ENCODE measurements at places on chromosomes 13 and 19.

DNA sequence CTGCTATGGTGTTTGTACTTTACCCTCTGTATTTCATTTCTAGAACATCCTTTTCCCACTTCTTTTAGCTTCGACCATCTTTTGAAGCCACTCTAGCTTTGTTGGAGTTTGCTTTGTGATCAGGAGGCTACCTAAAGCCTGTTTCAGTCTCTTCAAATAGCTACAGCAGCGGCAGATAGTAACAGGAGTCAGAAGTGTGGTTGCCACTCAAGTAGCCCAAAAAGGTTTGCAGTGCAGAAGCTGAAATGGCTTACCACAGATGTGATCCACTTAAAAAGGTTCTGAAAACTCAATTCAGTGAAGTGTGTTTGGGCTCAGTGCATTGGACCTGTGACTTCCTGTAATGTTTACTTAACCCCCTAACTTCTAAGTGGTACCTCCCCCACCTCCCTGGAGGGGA is 26.2 kb downstream of the WASF3 start:
- DNase-seq, result no peak

DNA sequence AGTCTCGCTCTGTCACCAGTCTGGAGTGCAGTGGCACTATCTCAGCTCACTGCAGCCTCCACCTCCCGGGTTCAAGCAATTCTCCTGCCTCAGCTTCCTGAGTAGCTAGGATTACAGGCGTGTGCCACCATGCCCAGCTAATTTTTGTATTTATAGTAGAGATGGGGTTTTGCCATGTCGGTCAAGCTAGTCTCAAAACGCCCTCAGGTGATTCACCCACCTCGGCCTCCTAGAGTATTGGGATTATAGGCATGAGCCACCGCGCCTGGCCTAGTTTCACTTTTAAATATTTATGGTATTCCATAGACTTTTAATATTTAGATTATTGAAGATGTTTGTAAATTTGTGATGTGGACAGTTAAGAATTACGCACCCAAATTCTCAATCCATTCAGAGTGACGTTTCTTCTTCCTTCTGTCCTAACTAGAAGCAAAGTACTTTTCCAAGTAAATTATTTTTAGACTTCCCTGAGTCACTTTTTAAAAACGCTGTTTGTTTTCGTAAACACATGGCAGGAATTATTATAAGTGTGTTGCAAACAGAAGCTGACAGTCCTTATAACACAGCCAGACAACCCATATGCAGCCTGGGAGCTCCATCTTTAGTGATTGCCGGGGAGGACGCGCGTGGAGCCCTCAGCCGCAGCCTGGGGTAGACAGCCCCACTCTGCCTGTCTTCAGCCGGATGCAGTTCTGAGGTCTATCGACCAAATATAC is 131.7 kb downstream of the ATP11A start:
- DNase-seq, result no peak

DNA sequence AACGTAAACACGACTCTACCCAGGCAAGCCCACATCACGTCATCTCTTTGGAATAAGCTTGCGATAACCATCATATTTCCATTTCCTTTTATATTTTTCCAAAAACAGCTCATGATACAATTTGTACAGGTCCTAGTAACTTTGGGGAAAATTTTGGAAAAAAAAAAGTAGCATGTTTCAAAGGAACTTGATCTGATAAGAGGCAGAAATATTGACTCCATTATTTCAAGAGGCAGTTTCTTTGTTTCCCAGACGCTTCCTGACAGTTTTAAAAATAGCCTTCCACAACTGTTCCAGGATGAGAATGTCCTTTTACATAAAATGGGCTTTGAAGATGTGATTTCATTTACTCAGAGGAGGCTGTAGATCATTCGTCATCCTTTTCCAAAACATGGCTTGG is 23.1 kb downstream of the KLF2 start:
- no peak for DNase-seq

DNA sequence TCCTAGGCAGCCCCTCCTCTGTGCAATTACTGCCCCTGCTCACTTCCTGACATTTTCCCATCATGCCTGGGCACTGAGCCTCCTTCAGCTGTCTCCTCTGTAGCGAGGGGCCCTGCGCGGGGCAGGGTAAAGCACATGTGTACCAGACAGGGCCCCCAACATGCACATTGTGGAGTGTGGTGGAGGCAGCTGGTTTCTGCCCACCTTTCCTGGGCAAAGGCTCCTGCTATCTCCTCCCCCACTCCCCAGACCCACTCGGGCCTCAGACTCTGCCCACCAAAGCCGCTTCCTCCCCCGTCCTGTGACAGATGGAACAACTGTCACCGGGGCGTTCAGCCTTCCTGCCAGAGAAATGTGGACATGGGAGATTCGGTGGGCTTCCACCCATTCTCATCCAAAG is 2.9 kb upstream of the KPTN start:
- no peak for DNase-seq

GRCh38 chr19:49407079-49407478 is 16.2 kb downstream of the PTH2 start:
- DNase-seq, result no peak

GRCh38 chr19:18113827-18114226 is 16.2 kb downstream of the MAST3 start:
- DNase-seq, result no peak

- DNase-seq, result no peak
Measured at GRCh38 chr19:14761607-14762006, 16.8 kb downstream of the ADGRE2 start.

DNA sequence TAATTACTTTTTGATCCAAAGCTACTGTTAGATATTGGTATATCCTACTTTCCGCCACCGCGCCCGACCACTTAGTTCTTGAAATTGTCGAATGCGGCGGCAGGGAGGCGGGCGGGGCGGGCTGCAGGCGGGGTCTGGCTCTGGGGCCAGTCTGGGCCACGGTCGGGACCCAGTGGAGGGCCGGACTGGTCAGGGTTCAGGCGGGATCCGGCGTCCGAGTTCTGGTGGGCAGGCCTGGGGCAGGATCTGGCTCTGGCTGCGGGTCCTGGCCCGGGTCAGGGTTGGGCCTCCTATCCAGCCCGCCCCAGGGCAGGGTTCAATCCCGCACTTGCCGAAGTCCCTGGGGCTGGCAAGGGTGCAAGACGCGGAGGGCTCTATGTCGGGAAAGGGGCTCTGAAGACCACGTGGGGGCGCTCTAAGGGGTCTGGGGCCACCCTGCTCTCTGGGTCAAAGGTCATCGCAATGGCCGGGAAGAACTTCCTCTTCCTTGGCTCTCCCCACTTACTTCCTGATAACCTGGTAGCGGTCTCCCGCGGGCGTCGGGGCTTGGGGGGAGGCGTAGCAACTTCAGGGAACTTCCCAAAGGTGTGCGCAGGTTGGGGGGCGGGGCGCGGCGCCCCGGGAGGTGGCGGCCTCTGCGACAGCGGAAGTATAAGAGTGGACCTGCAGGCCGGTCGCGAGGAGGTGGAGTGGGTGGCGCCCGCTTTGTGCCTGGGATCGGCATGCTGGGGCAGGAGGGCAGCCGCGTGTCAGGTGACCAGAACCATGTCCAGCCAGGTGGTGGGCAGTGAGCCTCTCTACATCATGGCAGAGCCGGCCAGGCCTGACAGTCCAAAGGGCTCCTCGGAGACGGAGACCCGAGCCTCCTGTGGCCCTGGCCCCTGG is 83.4 kb downstream of the MRPL57 start:
- no peak for DNase-seq

DNA sequence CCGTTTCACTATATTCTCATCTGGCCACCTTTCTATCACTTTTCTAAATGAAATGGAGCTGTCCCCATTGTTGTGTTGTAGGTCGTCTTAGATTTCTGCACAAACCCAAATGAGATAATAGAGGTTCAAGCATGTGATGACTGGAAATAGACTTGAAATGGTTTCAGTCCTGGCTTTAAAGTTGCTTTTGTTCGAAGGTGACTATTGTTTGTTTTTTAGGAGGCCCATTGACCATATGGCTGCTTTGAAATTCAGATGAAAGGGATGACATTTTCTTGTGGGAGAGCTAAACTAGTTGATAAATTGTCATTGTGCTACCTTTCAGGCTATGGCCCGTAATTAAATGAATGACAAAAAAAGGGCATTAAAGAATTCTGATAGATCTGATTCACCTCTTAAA is 583.7 kb downstream of the GPC6 start:
- no peak for DNase-seq

GRCh38 chr19:27672309-27673047 is 1540.5 kb downstream of the UQCRFS1 start:
- no peak for DNase-seq
